ENCODE measurements at places on chromosomes 2 and 18. TPM values are rescaled to one million over a fixed set of nuclear protein-coding genes. Genes with fewer than 3 reads are reported as not detected.

The FHL2 gene
- 1.9 TPM for total RNA-seq

The GPR75 gene
- total RNA-seq = 3.0 TPM

The DNER gene
- not detected for total RNA-seq

The MAPRE2 gene
- total RNA-seq = 49.0 TPM

The OR6B2 gene
- total RNA-seq = not detected

- DNase-seq = no peak
Measured at GRCh38 chr2:140863713-140864112, 1267.1 kb downstream of the LRP1B start.

GRCh38 chr2:233938676-233939370 is 21.6 kb downstream of the TRPM8 start:
- no peak for DNase-seq
